SW 1271 (cell line): ENCODE measurements at places on chromosomes 16 and 17.
A peak's percentile ranks its signal among the peaks of the same experiment; 100 is the strongest.

DNA sequence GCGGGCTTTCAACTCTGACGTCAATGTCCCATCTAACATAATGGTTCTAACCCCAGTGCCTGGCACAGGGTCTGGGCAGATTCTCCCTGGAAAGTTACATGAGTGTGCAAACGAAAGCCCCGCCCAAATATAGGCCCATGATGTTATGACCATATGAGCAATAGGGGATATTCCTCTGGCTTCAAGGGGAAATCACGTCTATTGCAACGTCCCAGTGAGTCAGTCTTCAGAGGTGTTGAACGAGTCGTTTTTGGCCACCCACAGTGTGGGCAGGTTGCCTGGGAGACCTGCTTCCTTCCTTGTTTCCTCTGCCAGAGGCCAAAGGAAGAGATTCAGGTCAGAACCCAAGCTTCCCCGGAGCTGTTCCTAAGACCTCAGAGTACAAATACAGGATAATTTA is 30.3 kb downstream of the PIK3R5 start:
- no peak for DNase-seq

DNA sequence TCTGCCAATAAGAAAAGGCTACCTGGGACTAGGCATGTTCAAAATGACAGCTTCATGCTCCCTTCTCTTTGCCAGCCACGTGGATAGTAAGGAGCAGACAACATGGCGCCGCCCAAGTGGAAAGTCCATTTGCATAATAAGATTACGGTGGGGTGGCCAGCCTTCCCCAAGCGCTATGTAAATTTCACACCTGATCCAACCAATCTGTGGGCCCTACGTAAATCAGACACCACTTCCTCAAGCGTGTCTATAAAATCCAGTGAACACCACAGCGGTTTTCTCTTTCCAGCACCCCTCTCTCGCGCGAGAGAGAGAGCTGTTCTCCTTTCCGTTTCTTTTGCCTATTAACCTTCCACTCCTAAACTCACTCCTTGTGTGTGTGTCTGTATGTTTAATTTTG is 140.3 kb upstream of the ERCC4 start:
- DNase-seq, result no peak

- no peak for DNase-seq
These were observed 7.5 kb upstream of the EDC4 start for GRCh38 chr16:67865318-67865717.

DNA sequence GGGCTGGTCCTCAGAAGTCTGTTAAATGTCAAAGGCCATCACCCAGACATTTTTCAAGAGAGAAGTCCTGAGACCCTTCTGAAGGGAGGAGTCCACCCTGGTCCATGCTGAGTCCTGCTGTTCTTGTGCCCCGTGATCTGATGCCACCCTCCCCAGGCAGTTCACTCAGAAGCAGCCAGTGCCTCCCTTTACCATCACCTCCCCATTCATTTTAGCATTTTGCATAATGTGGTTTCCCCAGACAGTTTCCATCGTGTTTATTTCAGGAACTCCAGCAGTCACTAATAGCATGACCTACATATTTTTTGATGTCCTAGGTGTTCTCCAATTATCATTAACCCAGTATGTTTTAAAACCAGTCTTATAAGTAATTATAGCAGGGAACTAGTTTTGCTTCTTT is 353.0 kb upstream of the CDH5 start:
- no peak for DNase-seq

GRCh38 chr16:27286451-27286850 is 17.9 kb upstream of the NSMCE1 start:
- DNase-seq, result peak; percentile 78

- no peak for DNase-seq
These were observed 30.3 kb downstream of the LDHD start for GRCh38 chr16:75086281-75086680.

DNA sequence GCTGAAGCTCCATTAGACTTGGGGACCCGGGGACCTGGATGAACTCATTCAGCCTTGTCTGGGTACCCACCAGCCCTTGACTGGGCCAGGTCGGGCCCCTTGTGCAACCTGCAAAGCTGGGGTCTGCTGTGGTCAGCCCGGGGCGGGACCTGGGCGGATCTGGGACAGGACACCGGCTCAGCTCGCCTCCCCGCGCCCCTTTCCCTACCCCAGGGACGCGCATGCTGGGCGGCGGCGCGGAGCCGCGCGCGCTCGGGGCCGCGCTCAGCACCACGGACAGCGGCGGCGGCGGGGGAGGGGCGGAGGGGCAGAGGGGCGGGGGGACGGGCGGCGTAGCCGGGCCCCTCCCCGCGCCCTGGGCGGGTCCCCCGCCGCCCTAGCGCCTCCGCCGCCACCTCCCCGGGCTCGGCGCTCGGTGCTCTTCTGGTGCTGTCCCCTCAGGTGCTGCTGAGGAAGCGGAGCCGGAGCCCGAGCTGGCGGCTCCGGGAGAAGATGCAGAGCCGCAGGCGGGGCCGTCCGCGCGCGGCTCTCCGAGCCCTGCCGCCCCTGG is 7.4 kb downstream of the ACD start:
- DNase-seq, result no peak

- no peak for DNase-seq
These were observed 146.3 kb downstream of the SLC39A11 start for GRCh38 chr17:72946156-72946555.

GRCh38 chr16:2183671-2184070 is 12.7 kb downstream of the CASKIN1 start:
- DNase-seq, result no peak

GRCh38 chr17:5715478-5715877 is 131.2 kb upstream of the NLRP1 start:
- no peak for DNase-seq

DNA sequence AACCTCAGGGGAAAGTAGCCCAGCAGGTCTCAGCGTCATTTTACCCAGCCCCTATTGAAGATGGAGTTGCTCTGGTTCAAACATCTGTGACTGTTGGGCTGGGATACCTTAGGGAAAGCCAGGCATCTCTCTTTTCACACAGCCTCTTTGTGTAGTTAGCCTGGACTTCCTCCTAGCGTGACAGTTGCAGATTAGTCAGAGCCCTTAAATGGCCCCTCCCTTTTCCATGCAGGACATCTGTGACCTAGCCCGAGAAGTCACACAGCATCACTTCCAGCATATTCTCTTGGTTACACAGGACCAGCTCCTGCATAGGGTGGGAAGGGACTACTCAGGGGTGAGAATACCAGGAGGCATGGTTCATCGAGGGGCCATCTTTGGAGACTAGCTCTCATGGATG is 375.0 kb upstream of the RBFOX1 start:
- no peak for DNase-seq
